ENCODE measurements at places on chromosomes 11 and 22.

GRCh38 chr22:28909375-28909774 is 26.0 kb downstream of the ZNRF3 start:
- no peak overlapping the region for H3K27ac ChIP-seq
- H3K27me3 ChIP-seq: no peaks in the 10 kb centered on the region
- no peak overlapping the region for H3K4me3 ChIP-seq
- no peak for DNase-seq
- H3K4me1 ChIP-seq: peaks cover 73% of the 10 kb centered on the region
- no peaks in the 10 kb centered on the region for H3K36me3 ChIP-seq

- H3K27me3 ChIP-seq: no peaks in the 10 kb centered on the region
- no peak overlapping the region for H3K4me3 ChIP-seq
- H3K27ac ChIP-seq: peak overlapping the region; percentile 56
- H3K36me3 ChIP-seq: no peaks in the 10 kb centered on the region
- H3K4me1 ChIP-seq: no peaks in the 10 kb centered on the region
- DNase-seq: no peak
Measured at GRCh38 chr11:122159861-122160260, 43.8 kb upstream of the BLID start.

GRCh38 chr11:40867991-40868632 is 591.3 kb downstream of the LRRC4C start:
- no peaks in the 10 kb centered on the region for H3K36me3 ChIP-seq
- DNase-seq: no peak
- H3K27ac ChIP-seq: no peak overlapping the region
- no peak overlapping the region for H3K4me3 ChIP-seq

DNA sequence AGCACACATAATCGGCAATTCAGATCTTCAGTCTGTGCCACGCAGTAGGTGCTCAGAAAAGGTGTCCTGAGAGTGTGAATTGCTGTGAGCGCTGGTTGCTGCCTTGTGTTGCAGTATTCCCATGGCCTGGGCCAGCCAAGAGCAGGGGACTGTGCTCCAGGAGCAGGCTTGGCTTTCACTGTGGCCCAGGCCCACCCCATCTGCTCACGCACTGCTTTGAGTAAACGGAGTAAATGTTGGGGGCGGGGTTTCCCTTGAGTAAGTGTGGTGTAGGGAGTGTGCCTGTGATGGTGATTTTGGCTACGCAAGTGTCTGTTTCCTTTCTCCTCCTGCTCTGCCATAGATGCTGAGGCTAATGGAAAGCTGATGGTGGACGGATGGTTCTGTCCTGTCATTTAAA is 2.3 kb downstream of the CTTN start:
- H3K27me3 ChIP-seq: no peaks in the 10 kb centered on the region
- peaks cover 21% of the 10 kb centered on the region for H3K4me1 ChIP-seq
- peaks cover 9% of the 10 kb centered on the region for H3K36me3 ChIP-seq

DNA sequence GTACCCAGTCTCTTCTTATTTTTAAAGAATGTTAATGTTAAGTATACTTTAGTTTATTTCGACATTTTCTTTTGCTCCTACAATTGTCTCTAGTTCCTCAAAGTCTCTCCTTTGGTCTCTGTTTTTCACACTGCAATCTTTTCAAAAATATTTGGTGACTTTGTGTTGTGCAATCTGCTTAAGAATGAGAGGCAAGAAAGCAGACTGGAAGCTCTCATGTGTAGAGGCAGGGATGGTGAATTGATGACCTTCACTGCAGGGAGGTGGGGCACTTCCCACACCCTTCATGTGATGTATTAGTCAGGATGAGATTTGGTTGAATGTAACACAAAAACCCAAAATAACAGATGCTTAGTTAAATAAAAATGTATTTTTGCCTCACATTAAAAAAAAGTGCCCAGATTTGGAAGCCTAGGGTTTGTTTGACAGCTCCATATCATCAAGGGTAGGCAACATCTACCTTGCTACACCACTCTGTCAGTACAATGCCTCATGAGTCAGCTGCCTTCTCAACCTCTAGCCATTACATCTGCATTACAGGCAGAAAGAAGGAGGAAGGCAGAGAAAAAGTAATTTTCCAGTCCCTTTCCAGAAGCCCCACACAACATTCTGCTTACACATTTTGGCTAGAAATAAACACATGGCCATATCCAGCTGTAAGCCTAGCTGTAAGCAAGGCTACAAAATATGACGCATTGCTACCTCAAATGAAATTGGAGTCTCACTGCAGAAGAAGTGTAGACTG is 3.8 kb upstream of the MMP27 start:
- no peaks in the 10 kb centered on the region for H3K4me1 ChIP-seq
- H3K36me3 ChIP-seq: no peaks in the 10 kb centered on the region
- H3K27ac ChIP-seq: no peak overlapping the region
- no peaks in the 10 kb centered on the region for H3K27me3 ChIP-seq
- no peak for DNase-seq
- no peak overlapping the region for H3K4me3 ChIP-seq

DNA sequence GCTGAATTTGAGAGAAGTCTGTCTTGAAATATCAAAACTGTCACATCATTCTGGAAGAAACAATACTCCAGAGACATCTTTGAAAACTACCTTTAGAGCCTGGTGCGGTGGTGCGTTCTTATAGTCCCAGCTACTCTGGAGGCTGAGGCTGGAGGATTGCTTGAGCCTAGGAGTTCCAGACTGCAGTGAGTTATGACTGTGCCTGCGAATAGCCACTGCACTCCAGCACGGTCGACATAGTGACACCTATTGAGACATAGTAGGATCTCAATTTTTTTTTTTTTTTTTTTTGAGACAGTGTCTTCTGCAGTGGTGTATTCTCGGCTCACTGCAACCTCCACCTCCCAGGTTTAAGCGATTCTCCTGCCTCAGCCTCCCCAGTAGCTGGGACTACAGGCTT is 11.5 kb upstream of the AIFM3 start:
- peaks cover 61% of the 10 kb centered on the region for H3K4me1 ChIP-seq
- no peak overlapping the region for H3K4me3 ChIP-seq
- H3K27ac ChIP-seq: peak overlapping the region; percentile 88
- H3K27me3 ChIP-seq: peaks cover 5% of the 10 kb centered on the region
- no peak for DNase-seq

DNA sequence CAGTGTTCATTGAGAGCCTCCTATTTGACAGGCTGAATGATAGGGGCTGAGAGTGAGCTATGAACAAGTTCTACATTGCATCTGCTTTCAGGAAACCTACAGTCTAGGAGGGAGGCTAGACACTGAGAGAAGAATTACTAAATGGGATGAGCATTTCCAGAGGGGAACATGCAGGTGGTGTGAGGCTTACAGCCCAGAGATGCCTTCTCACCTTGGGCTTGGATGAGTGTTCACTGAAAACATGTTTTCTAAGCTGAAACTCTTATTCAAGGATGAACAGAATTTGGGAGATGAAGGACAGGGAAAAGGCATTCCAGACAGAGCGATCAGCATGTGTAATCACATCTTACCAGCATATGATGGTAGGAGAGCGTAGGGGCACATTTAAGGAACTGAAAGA is 177.5 kb upstream of the E2F8 start:
- H3K4me1 ChIP-seq: no peaks in the 10 kb centered on the region
- H3K4me3 ChIP-seq: no peak overlapping the region
- DNase-seq: no peak
- H3K27me3 ChIP-seq: peaks cover 5% of the 10 kb centered on the region

- no peaks in the 10 kb centered on the region for H3K36me3 ChIP-seq
- H3K27me3 ChIP-seq: no peaks in the 10 kb centered on the region
- H3K4me3 ChIP-seq: no peak overlapping the region
- H3K4me1 ChIP-seq: peaks cover 8% of the 10 kb centered on the region
- no peak overlapping the region for H3K27ac ChIP-seq
- DNase-seq: no peak
Measured at GRCh38 chr11:88193278-88193677, 18.0 kb upstream of the RAB38 start.

DNA sequence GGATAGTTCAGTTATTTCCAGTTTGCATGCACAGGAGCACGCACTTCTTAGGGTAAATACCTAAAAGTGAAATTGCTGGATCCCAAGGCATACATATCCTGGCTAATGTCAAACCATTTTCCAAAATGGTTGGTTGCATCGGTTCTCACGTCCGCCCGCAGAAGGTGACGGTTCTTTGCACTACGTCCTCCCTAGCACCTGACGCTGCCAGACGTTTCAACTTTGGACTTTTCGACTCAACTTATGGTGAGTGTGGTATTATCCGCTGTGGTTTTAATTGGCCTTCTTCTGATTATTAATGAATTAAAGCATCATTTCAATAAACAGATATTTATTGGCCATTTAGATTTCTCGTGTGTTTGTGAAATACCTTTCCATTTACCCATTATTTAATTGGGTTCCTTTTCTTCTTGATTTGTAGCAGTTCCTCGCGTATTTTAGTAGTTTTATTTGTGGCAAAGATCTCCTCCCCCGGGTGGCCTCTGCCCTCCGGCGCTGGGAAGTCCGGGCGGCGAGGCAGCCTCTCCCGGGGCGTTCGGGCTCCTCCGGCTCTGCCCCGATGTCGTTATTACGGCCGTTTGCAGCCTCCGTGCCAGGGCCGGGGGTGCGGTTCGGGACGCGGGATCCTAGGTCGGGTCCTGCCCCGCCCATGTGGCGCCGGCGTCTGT is at the start of gene JHY:
Gene JHY, plus strand, starts transcription at position 571 of the 668 bp plus-strand sequence. CDS start 3,091 bp downstream, outside the sequence.
- peak within 1 kb of the TSS; percentile 74 for H3K27ac ChIP-seq
- peaks cover 4% of the 10 kb centered on the region for H3K36me3 ChIP-seq
- H3K4me1 ChIP-seq: no peaks in the 10 kb centered on the region
- H3K27me3 ChIP-seq: peaks cover 9% of the 10 kb centered on the region

DNA sequence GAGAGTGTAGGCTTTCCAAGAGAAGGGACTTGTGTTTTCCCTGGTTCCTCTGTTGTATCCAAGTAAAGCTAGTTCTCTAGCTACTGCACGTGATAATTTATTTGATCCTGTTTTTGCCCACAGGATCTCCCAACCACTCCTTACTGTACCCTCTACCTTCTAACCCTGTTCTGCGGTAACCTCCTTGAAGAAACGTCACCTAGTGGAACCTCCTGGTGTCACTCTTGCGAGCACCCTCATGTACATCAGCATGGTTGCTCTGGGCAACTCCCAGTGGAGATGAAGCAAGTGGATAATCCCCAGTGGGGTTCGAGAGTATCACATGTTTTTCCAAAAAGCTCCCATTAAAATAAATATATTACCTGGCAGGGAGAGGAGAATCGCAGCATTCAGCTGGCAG is 108.9 kb upstream of the CLMP start:
- H3K36me3 ChIP-seq: no peaks in the 10 kb centered on the region
- no peak overlapping the region for H3K27ac ChIP-seq
- no peak overlapping the region for H3K4me3 ChIP-seq
- peaks cover 38% of the 10 kb centered on the region for H3K27me3 ChIP-seq
- peaks cover 6% of the 10 kb centered on the region for H3K4me1 ChIP-seq
- DNase-seq: no peak

GRCh38 chr11:62538470-62539237 is 8.0 kb downstream of the AHNAK start:
- H3K4me1 ChIP-seq: peaks cover 56% of the 10 kb centered on the region
- peaks cover 48% of the 10 kb centered on the region for H3K36me3 ChIP-seq

Measured in large intestine (tissue), 12 donors.